Renal cortical epithelial cell (primary cell): ENCODE measurements at places on chromosomes 1 and 21.

DNA sequence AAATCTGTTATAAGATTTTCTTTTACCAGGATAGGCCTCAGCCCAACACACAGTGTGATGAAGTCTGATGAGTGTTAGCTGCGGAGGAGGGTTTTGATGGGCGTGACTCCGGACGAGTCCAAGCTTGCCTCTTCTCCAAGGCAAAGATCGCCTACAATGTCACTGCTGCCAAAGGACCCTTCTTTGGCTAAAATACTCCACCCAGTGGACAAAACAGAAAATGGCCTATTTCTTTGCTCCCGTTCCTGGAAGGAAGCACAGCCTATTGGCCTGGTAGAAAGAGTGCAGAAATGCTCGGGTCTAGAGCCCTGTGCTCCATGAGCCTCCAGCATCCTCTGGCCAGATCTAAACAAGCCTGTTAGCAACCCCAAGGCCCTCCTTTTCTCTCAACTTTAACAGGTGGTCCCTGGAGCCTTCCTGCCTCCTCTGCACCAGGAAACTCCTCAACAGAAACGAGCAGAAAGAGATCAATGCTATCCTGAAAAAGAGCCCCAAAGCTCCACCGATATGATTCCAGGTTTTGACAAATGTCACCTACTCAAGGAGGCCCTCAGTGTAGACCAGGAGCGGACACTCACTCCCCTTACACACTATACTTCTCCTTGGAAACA is 3.4 kb upstream of the CASQ2 start:
- DNase-seq: peak; percentile 75

- no peak for DNase-seq
Observed at GRCh38 chr1:44784094-44785028, 3.6 kb downstream of the BEST4 start.

GRCh38 chr1:98172022-98172421 is 251.2 kb upstream of the DPYD start:
- DNase-seq: no peak

GRCh38 chr1:92754000-92754718 is 30.7 kb downstream of the EVI5 start:
- peak; percentile 48 for DNase-seq

GRCh38 chr1:151984313-151984956 is 9.2 kb downstream of the S100A10 start:
- DNase-seq: no peak

DNA sequence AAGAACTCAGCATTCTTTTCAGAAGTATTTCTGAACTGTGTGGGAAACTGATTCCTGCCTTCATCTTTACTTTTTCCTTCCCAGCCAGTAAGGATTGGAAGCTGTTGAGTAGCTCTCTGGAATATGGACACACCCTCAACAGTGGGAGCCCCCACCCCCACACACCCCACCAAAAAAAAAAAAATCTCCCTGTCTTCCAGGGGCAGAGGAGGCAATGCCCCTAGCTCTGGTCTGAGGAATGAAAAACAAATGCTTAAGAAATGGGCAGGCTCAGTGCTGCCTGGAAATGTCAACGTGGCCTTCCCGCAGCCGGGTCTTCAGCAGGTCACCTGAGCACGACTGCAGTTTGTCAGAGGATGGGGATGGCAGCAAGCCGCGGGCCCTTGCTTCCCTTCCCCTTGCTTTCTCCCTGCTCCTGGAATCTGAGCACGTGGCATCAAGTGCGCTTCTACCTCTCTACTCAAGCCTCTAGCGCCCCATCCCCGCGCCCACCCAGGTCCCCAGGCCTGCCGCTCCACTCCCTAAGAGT is 479 bp downstream of the RGS16 start:
- DNase-seq: no peak

GRCh38 chr1:69510026-69510425 is 57.7 kb upstream of the LRRC7 start:
- DNase-seq: no peak

DNA sequence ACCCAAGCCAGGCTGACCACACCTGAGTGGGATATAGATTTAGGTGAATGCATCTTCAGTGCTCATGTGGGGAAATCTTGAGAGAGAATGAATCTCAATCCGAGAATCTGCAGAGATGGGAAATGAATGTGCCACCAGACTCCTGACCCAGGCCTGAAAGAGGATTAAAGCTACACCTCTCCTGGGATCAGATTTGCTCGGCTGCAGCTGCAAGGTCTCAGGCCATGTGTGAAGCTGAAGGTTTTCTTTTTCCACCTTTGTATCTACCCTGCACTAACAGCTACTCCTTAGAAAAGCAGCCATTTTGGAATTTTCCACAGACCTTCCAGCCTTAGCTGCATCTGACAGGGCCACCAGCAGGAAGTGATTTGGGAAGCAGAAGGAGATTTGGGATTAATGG is 18.3 kb downstream of the GPR3 start:
- no peak for DNase-seq

- no peak for DNase-seq
Observed at GRCh38 chr1:93588955-93589354, 92.7 kb downstream of the BCAR3 start.

DNA sequence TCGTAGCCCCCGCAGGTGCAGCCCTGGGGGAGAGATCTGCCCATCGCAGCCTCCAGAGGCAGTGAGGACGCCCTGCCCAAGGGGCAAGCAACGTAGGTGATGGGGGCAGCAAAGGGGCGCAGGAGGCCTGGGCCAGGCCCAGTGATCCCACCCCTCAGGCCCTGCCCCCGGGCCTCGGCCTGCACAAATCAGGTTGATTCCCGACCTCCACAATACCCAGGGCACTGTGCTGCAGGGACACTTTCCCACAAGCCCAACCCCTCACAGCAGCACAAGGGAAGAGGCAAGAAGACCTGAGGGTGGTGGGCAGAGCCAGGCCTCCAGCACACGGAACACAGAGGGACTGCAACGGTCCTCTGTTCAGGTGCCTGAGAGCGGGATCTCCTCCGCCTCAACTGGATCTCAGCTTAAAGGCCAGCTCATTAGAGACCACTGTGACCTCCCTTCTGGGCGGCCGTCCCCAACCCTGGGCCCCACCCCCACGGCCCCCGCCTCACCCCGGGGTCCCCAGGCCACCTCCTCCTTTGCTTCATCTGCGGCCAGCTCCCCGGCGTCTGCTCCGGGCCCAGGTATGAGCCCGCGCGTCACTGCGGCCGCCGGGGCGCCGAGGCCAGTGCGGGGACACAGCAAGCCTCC is 812 bp upstream of the ARF1 start:
- no peak for DNase-seq

DNA sequence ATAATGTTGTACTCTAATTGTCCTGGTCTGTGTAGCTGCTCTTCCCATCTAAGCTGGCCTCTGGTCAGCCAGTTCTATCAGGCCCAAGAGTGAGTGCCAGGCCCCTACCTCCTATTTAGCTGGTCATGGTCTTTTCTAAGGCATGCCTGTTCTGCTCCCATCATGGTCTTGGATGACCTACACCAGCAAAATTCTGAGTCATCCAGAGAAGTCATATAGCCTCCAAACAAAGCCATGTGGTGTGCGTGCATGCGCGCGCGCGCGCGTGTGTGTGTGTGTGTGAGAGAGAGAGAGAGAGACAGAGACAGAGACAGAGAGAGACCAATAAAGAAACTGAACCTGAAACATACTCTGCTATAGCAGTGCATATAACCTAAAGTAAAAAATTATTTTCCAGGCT is 254.4 kb downstream of the BRINP2 start:
- DNase-seq: no peak

- DNase-seq: peak; percentile 22
Observed at GRCh38 chr1:198268784-198269645, 112.2 kb downstream of the NEK7 start.

DNA sequence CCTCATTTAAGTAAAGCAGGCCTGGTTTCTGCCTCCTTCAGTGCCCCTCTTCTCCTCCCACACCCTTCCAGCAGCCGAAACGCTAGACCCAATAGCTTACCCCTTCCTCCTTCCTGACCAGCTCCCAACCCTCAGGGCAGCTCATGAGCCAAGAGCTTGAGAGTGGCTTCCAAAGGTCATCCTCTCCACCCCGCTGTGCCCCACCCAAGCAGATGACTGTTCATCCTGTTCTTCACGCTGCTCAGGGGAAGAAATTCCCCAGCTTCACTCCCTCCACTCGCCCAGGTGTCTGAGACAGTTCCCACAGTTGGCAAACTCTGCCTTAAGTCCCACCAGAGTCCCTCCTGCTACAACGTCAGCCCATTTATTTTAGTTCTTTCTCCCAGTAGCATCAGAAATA is 23.4 kb downstream of the ARHGEF19 start:
- peak; percentile 56 for DNase-seq

- DNase-seq: no peak
Observed at GRCh38 chr1:176785791-176786190, 322.8 kb downstream of the PAPPA2 start.

DNA sequence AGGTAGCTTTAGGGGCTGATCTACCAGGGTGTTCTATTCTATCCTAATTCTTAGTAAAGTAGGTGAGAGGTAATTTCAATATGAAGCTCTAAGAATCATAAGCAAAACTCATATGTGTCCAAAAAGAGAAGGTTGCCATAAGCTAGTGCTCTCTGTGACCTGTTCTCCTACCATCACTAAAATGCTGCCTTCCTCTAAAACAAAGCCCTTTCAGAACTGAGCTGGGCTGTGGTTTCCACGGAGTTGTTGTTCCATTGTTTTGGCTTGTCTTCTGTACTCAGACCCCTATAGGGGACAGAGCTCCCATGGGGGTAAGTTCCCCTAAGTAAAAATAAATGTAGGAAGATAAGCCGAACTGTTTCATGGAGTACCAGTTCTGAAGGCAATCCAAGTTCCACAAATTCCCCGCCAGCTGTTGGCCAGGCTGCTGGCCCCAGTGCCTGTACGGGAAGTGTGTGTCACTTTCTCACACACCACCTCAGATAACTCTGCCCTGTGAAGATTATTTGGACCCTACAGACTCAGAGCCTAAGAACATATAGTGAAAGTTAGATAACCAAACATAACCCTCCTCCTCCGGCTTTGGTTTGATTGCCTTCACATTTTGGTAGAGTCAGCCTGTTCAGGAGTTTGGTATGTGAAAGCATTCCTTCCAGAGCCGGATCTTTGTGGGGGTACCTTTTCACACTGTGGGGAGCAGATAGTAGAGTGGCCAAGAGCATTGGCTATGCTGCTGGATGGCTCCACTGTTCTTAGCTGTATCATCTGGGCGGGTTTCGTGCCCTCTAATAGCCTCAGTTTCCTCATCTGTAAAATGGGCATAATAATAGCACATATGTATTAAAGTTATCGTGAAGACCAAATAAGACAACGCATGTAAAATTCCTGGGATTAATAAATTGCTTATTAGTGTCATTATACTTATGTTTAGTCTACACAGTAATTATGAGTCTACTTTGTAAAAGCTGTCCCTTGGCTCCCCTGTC is 10.8 kb downstream of the DPT start:
- DNase-seq: no peak

- DNase-seq: no peak
Observed at GRCh38 chr1:205495237-205495823, 9.1 kb upstream of the CDK18 start.

- no peak for DNase-seq
Observed at GRCh38 chr1:30754684-30755171, 2.8 kb downstream of the LAPTM5 start.

DNA sequence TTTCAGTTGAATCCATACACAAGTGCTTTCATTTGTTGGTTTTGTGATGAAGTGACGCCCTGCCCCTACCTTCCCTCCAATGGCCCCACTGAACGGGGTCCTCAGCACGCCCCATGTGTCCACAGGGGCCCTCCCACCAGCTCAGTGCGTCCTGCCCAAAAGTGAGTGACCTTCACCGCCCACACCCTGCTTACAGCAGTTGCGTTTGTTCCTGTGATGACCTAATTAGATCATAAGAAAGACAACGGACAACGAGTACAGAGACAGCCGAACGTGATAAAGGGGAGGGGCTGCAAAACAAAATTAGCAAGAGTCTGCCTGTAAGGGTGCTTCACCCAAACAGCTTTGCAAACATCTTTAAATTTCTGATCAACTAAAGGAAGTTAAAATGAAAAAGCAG is 38.2 kb upstream of the RIPK4 start:
- no peak for DNase-seq

DNA sequence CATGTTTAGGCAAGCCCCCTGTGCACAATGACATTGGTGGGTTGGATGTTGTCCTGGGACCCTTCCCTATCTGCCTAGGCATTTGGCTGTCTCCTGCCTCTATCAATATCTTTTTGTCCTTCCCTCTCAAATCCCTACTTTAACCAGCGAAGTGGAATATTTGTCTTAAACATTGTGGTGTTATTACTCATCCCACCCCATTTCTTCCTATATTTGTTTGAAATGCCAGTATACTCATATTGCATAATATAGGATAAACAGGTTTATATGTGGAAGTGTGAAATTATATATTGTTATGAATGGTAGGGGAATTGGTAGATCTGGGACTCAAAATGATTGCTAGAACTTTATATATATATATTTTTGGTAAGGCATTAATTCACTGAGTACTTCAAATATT is 80.0 kb downstream of the ADGRL2 start:
- no peak for DNase-seq

- peak; percentile 41 for DNase-seq
Observed at GRCh38 chr1:178271471-178271870, 177.6 kb downstream of the RASAL2 start.

DNA sequence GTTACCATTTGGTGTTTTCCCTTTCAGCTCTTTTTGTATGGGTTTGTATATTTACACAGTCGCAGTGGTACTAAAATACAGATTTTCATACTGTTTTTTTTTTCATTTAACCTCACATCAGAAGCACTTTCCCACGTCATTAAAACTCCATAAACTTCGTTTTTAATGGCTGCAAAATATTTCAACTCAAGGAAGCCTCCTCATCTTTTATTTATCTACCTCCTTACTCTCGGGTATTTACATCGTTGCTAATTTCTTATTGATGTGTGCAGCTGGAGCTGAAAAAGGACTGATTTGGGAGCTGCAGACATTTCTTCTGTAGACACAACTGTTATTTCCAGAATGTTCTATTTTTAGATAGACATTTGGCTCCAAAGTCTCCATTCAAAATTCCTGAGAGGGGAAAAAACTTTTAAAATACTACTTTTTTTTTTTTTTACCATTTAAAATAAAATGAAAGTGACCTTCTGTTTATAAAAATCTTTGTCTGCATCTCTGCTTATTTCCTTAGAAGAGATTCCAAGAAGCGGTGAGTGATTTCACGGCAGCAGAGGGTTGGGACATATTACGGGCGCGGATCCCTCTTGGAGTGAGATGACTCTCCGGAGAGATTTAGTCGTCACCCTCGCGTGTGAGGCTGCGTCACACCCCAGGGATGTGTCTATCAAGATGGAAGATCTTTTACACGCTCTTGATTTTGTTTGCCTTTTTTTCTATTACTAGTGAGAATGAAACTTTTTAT is 10.1 kb downstream of the RUNX3 start:
- DNase-seq: no peak
